ENCODE measurements at places on chromosomes 12 and 14. TPM values are rescaled to one million over a fixed set of nuclear protein-coding genes. Genes with fewer than 3 reads are reported as not detected.
A peak's percentile ranks its signal among the peaks of the same experiment; 100 is the strongest.

Gene AMIGO2
- 19.3 TPM for total RNA-seq

Gene KRT5
- total RNA-seq = not detected

DNA sequence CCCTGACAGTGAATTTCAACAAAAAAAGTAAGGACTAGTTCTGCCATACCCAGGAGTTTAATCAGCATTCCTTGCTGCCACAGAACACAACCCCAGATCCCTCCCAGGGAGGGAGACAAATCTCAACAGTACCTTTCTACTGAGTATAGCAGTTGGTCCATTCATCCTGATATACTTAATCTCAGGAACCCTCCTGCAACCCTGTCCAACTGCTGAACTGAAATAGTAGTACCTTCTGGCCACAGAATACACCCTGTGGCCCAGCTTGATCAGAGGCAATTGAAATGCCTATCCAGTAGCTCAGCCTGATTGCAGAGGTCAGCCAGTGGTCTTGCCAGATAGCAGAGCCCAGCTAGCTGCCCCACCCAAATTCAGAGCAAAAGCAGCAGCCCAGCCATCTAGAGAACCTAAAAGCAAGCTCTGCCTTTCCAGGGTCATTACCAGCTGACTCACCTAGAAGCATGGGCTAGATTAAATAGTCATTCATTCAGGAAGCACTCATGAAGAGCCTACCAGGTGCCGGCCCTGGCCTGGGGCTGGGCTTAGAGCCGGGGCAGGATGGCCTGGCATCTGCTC is 40.0 kb upstream of the RHOJ start:
- no peaks in the 10 kb centered on the region for H3K4me1 ChIP-seq
- H3K36me3 ChIP-seq = no peaks in the 10 kb centered on the region
- H3K27me3 ChIP-seq = no peaks in the 10 kb centered on the region
- DNase-seq = no peak

GRCh38 chr14:73755434-73756014 is 41.3 kb upstream of the PNMA1 start:
- DNase-seq = no peak
- H3K4me3 ChIP-seq = 0 out of 2 replicates have a peak overlapping the region, but pooled peaks have one; percentile 2
- H3K36me3 ChIP-seq = peaks cover 3% of the 10 kb centered on the region
- H3K27ac ChIP-seq = peak overlapping the region; percentile 74
- H3K27me3 ChIP-seq = no peaks in the 10 kb centered on the region

GRCh38 chr12:97048421-97049035 is 141.5 kb downstream of the NEDD1 start:
- no peak for DNase-seq
- H3K4me1 ChIP-seq = no peaks in the 10 kb centered on the region
- H3K36me3 ChIP-seq = no peaks in the 10 kb centered on the region
- no peak overlapping the region for H3K27ac ChIP-seq
- peaks cover 62% of the 10 kb centered on the region for H3K27me3 ChIP-seq

DNA sequence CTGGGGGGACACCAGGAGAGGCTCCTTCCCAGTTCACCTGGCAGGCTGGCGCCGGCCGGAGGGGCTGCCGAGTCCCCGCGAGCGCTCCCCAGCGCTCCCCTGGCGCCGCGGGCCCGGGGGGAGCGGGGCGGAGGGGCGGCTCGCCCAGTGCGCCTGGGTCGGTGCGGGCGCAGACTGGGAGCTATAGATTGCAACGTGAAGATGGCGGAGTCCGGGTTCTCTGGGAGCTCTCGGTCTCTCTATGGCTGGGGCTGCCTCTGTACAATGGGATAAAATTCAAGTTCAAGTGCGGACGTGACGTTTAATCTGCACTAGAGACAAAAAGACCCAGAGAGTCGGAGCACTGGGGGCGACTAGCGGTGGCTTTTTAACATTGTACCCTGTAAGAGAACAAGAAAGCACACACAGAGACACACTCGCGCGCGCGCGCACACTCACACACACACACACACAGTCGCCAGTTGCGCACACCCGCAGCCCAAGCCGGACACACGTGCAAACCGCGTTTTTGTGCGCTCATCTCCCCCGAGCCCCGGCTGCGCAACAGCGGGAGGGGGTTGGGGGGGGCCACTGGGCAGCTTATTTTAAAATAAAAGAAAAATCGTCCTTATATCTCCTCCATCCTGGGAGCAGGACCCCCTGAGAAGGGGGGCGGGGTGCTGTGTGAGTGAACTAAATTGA is at the start of gene BCL11B:
TSS of gene BCL11B (minus strand) at position 247 of the 681 bp plus-strand sequence. CDS start 979 bp downstream, outside the sequence.
- peaks cover 83% of the 10 kb centered on the region for H3K27me3 ChIP-seq
- peaks cover 8% of the 10 kb centered on the region for H3K4me1 ChIP-seq
- no peak within 1 kb of the TSS for H3K27ac ChIP-seq
- peak within 1 kb of the TSS; percentile 57 for H3K4me3 ChIP-seq
- DNase-seq = peak; percentile 61

Gene CLEC7A
- total RNA-seq = 0.40 TPM

Gene ESR2
- total RNA-seq = 0.35 TPM

DNA sequence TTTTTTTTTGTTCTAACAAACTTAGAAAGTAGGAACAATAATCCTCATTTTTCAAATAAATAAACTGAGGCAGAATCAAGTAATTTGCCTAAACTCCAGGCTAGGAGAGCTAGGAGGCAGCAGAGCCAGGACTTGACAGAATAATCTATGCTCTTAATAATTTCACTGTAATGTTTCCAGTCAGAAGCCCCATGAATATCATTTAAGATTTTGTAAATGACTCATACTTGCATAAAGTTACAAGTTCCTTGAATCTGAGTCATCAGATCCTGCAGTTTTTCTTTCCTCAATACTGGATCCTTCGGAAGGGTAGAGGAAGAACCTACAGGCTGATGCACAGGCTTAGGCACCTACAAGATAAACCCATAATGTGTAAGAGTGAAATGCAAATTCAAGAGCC is 29.0 kb downstream of the CAPRIN2 start:
- no peaks in the 10 kb centered on the region for H3K27me3 ChIP-seq
- no peak overlapping the region for H3K4me3 ChIP-seq
- peak; percentile 67 for DNase-seq
- peak overlapping the region; percentile 4 for H3K27ac ChIP-seq
- H3K4me1 ChIP-seq = peaks cover 17% of the 10 kb centered on the region

Gene PFKM
- 80.8 TPM for total RNA-seq

GRCh38 chr12:14410841-14411569 is 45.5 kb downstream of the ATF7IP start:
- H3K4me1 ChIP-seq = peaks cover 15% of the 10 kb centered on the region
- DNase-seq = peak; percentile 63
- no peaks in the 10 kb centered on the region for H3K27me3 ChIP-seq
- H3K27ac ChIP-seq = peak overlapping the region; percentile 19
